ENCODE measurements at places on chromosomes 16 and 17. TPM values are rescaled to one million over a fixed set of nuclear protein-coding genes. Genes with fewer than 3 reads are reported as not detected.

The CAPNS2 gene
- 0.33 TPM for total RNA-seq

The DNAAF8 gene
- 0.70 TPM for total RNA-seq

The CCL1 gene
- total RNA-seq = not detected

The C1QL1 gene
- 0.17 TPM for total RNA-seq

GRCh38 chr17:16516594-16517051, 24.6 kb upstream of the LRRC75A start:
- no peak for DNase-seq
- H3K36me3 ChIP-seq = no peaks in the 10 kb centered on the region
- no peak overlapping the region for H3K4me3 ChIP-seq
